ENCODE measurements at places on chromosomes 6 and 20.

DNA sequence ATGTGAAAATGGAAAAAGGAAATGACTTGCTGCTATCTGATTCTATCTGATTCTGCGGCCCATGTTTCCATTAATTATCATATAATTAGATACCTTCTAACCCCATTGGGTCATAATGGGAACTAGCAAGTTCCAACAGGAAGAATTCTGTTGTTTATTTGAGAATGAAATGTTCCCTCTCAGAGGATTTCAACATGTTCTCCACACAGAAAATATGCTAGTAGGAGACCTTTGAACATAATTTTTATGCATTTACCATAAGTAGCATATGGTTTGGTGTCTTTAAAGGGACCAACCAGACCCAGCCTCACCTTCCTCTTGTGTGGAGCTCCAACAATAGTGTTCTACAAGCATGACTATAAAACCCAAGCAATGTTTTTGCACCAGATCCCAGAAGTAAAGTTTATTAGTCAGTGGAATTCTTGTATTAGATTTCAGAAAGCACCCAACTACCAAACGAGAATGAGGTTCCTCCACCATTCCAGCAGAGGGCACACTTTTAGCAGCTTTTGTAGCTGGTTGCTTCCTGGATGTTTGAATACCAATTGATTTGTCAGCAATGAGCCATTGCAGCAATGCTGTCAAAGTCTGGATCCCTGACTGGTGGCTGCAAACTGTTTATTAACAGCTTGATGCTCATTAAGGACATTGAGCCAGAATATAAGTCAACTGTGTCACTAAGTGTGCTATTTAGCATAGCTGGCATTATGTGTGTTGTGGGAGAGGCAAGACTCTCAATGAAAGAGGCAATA, 143.6 kb upstream of the GJE1 start:
- peak; percentile 87 for DNase-seq

DNA sequence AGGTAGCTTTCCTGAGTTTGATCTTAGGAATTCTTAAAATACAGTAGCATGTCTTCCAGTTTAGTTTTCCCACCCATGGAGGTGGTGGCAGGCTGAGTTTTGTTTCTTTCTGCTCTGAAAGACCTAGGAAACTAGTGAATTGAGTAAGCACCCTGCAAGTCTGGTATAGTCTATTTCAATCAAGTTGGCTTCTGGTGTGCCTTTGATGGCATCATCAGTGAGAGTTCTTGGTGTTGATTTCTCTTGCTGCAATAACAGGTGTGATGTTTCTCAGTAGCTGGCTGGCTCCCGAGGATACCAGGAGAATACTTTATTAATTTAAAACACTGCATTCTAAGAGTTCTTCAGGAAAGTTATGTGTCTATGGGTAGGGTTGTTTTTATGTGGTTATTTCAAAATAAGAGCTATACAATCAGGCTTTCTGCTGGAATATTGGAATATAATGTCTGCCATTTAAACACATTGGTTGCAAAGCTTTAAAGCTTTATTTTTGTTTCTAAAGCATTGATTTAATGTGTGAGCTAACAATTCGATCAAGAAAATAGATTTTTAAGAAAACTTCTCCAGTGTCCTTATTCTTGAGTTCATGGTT, 19.0 kb downstream of the VAPB start:
- DNase-seq = no peak

DNA sequence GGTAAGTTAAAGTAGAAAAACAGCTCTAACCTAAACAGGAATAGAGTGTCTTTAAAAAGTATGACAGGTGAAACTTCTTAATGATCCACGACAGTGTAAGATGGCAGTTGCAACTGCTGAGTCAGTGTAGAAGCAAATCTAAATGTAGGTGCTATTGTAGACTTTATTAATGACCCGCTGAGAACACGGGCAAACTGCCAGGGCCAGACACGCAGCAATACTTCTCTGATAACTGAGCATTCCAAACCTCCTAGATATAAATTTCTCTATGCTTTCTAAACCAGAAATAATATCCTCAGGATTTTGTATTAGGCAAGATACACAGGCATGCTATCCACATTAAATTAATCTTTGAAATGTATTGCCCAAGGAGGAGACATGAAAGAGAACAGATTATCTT, 1076.4 kb downstream of the HACE1 start:
- DNase-seq = no peak

GRCh38 chr20:35968930-35969329, 540 bp downstream of the CNBD2 start:
- DNase-seq = peak; percentile 70

DNA sequence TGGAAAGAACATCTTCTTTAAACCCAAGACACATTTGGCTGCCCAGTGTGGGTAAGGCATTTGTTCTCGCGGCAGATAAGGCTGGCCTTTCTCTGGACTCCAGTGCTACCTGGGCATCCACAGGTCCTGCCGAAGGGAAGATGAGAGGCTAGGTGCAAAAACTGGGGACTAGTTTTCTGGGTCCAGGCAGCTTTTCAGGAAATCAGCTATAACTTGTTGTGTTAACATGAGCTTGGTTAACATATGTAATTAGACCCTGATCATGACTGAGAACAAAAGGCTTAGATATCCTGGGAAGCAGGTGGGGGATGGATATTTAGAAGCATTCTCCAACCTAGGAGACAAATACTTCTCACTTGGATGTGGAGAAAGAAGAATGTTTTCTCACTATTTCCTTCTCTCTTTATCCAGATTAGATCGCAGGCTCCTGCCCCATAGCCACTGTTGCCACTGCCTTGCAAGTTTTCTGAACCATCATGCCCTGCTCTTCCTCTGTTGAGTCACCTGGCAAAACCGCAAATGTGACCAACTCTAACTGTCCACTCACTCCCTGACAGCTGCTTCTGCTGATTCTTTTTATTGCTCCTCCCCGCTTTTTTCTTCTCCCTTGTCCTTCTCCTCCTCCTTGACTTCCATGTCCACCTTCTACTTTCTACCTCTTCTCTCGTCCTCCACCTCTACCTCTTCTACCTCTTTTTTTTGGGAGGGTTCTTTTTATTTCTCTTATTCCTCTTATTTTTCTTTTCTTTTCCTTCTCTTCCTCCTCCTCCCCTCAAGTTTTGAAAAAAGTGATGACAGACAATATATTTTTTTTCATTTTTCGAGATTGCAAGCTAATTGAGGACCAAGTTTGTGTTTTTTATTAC, 258.1 kb downstream of the UTRN start:
- peak; percentile 84 for DNase-seq

DNA sequence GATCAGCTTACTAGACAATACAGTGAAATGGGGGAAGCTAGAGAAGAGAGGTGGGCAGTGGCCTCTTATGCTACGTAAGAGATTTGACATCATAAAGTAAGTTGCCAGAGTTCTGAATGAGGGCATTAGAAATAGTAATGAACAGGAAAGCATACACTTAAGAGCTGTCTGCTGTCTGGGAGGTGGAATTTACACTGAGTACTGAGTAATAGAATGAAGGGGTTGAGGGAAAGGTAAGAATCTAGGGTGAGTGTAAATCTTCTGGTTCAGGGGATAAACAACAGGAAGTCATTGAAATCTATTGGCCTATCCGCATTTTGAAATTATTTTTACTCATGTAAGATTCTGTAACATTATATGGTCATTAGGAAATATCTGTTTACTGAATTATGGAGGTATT, 35.8 kb downstream of the HLA-DMB start:
- no peak for DNase-seq

DNA sequence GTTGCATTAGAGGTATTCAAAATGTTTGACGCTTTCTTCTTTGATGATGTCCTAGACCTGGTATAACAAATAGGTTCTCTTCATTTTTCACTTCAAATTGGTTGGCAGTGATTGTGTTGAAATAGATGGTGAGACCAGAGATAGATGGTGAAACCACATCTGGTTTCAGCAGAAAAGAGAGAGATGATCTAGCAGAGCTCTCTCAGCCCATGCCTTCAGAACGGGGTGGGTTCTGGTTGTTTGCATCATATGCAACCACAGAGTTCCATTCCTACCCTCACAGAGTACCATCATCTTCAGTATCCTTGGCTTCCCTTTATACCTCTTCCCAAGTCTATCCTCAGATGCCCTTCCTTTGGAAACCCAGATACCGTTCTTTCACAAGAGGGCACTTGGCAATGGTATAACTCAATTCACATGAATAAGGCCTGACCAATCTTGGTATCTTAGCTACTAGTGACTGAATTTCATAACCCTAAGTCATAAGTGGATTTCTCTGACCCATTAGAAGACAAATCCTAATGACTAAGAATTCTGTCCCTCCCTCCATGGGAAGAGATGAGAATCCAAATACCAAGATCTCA, 93.7 kb downstream of the UBE3D start:
- peak; percentile 19 for DNase-seq

- peak; percentile 45 for DNase-seq
Observed at GRCh38 chr20:62064770-62065673, 659 bp downstream of the TAF4 start.

DNA sequence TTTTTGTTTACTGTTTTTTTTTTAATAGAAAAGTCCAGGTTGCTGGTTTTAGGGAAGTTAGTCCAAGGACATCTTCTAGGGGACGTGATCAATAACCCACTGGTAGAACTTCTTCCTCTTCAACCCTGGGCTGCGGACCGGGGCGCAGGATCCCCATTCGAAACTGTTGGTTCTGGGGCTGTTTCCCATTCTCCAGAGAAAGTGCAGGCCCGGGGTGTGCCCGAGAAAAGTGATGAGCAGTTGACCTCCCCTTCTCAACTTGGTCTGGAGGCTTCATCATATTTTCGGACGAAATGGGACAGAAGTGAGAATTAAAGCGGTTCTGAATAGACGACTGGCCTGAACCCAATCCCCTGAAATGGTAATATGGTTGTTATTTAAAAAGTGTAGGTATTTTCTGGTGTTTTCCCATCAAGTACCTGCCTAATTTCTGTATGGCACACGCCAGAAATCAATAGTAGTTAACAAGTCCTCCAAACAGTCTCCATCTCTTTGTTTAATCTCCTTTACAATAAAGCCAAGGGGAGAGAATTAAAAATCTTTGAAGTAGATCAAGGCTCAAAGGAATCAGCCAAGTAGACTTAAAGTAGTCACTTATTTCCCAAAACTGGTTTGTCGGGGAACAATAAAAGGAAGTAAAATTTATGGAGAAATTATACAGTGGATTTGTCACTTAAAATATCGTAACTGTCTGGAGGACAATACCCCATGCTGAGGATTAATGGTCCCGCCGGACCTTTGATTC, 550 bp upstream of the PRDM13 start:
- no peak for DNase-seq

- DNase-seq = peak; percentile 78
Observed at GRCh38 chr6:16523606-16524379, 237.5 kb downstream of the ATXN1 start.

DNA sequence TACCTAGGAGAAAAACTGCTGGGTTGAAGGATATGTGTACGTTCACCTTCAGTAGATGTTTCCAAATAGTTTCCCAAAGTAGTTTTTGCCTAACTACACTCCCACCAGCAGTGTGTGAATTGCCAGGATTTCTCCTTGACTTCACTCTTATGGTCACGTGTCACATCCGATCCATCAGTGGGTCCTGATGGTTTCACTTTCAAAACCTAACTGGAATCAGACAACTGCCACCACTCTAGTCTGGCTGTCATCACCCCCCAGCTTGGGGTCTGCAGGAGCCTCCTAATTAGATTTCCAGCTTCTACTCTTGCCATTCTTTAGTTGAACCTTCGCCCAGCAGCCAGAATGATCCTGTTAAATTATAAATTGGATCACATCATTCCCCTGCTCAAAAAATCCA, 8.5 kb upstream of the SLC12A5 start:
- DNase-seq = no peak

GRCh38 chr20:38935967-38936407, 9.8 kb downstream of the FAM83D start:
- DNase-seq = peak; percentile 42

DNA sequence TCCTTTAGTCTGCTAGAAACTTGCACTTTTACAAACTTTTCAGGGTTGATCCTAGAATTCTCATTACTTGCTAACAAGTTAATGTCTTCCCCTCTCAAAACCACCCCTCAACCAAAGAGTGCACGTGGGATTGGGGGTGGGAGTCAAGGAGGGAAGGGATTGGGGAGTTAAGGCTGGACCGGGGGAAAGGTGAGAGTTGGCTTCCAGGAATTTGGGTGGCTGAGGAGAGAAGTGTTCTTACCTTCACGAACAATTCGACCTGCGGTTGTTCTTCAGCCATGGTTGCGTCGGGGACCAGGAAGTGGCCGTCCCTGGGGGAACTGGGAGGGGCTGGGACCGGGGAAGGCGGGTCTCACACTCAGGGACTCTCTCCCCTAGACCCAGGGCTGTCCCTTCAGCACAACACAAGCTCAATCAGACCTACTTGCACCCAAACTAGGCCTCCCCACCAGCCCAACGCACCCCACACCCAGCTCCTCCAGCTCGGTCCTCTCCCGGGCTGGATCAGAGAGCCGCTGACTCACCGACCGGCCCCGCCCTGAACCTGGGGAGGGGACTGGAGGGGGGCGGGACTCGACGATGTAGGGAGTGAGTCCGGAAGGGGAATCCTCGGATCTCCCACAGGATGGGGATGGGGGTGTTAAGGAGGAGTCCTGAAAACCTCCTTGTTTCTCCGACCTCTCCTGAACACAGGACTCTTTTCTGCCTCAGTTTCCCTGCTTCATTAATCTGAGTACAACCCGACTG, at the start of gene CLIC1:
Gene CLIC1, minus strand, starts transcription at position 510 of the 747 bp plus-strand sequence. Its CDS starts 230 bp downstream, at position 280.
- DNase-seq = peak; percentile 93

- no peak for DNase-seq
Observed at GRCh38 chr6:136767103-136767502, 25.2 kb downstream of the MAP3K5 start.

- peak; percentile 25 for DNase-seq
Observed at GRCh38 chr6:136011475-136011874, 160.0 kb downstream of the PDE7B start.

- DNase-seq = no peak
Observed at GRCh38 chr20:59948212-59948611, 8.0 kb downstream of the FAM217B start.

- DNase-seq = peak; percentile 27
Observed at GRCh38 chr20:47406849-47407682, 50.6 kb upstream of the ZMYND8 start.

GRCh38 chr6:36028088-36028876, 674 bp downstream of the MAPK14 start:
- DNase-seq = peak; percentile 52
